ENCODE measurements at places on chromosomes 3 and 15.

- DNase-seq: no peak
Measured at GRCh38 chr3:132622148-132622547, 25.1 kb downstream of the ACKR4 start.

DNA sequence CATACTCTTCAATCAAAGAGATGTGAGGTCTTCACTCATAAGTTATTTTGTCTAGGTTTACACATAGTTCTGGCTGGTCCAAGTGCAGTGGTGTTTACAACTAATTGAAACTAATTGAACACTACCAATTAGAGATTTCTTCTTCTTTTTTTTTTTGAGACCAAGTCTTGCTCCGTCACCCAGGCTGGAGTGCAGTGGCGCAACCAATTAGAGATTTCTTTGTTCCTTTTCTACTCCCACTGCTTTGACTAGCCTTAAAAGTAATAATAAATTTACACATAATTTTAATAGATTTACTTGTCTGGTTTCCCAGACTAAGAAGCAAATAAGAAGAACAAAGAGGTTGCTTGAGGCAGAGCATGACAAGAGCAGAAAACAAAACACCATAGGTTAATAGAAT is 6.7 kb upstream of the DENND6A start:
- DNase-seq: no peak

GRCh38 chr3:152719264-152719663 is 115.7 kb upstream of the P2RY1 start:
- DNase-seq: no peak

GRCh38 chr3:108103040-108103751 is 12.4 kb upstream of the CD47 start:
- DNase-seq: no peak

GRCh38 chr15:73031648-73032047 is 20.6 kb upstream of the NEO1 start:
- DNase-seq: no peak

- no peak for DNase-seq
Measured at GRCh38 chr3:163273694-163274093, 1777.1 kb downstream of the OTOL1 start.

DNA sequence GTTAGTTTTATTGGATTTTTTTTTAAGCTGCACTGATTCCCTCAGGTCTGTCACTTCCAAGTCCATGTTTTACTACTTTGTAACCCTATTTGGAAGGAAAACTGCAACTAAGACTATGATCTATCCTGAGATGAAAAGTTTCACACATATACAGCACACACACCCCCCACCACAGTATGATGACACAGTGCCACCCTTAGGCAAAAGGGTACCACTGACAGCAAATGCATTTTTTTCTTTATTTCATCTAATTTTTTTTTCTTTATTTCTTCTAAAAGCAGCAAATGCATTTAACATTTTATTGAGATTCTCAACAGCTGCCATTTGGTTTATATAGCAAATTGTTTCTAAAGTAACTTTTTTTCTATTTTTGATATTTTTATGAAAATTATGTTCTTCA is 21.2 kb downstream of the NGRN start:
- no peak for DNase-seq

DNA sequence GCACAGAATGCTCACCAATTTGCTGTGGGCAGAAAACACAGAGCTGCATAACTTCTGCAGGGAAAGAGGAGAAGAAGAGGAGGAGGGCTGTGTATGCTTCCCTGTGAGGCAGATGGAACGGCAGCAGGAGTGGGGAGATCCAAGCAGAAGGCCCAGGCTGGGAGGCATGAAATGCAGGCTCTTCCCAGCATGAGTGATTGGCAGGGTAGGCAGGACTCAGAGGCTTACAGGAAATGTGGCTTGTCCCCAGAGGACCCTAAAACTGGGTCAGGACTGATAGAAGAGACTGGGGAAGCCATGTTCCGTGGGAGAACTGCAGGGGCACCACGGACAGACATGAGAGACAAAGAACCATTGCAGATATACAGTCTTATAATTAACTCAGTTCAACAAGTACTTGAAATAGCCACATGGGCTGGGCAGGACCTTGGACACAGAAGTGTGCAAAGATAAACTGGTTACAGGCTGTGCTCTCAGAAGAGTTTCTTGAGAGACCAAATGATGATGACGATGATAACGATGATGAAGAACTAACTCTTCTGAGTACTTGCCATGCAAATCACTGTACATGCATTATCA is 286.9 kb downstream of the EPHB1 start:
- DNase-seq: no peak

GRCh38 chr3:101292027-101292426 is 28.3 kb downstream of the IMPG2 start:
- no peak for DNase-seq

GRCh38 chr3:110741891-110742290 is 329.7 kb upstream of the NECTIN3 start:
- DNase-seq: no peak

DNA sequence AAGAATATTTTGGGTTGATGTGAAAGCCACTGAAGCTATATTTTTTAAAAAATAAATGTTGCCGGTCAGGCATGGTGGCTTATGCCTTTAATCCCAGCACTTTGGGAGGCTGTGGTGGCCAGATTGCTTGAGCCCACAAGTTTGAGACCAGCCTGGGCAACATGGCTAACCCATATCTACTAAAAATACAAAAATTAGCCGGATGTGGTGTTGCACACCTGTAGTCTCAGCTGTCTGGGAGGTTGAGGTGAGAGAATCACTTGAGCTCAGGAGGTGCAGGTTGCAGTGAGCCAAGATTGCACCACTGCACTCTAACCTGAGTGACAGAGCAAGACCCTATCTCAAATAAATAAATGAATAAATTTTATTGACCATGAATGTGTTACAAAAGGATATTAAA is 39.6 kb downstream of the GOLM2 start:
- DNase-seq: no peak

DNA sequence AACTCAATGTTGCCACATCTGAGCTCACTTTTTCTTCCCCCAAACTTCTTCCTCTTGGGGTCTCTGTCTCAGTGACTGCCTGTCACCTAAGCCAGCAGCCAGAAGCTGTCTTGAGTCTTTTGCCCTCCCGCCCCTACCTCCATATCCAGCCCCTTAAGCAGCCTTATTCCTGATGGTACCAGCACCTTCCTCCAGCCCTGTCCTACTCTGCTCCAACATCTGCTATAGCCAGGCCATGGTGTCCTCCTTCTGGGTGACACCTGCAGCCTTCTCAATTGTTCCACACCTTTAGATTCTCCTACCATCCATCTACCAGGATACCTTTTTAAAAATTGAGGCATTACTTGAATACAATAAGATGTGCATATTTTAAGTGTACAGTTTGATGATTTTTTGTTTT is 53.8 kb downstream of the EPHB3 start:
- no peak for DNase-seq
